ENCODE measurements at places on chromosomes 2 and 18. TPM values are rescaled to one million over a fixed set of nuclear protein-coding genes. Genes with fewer than 3 reads are reported as not detected.

Gene RAPGEF4
- 0.33 TPM for total RNA-seq

Gene CARF
- 3.5 TPM for total RNA-seq

Gene B4GALT6
- total RNA-seq, result 3.2 TPM

Gene CHN1
- 18.6 TPM for total RNA-seq

Gene TRIM43
- total RNA-seq, result not detected

Measured in activated naive CD8-positive, alpha-beta T cell treated with anti-CD3 and anti-CD28 coated beads for 36 hours (primary cell).